Lung microvascular endothelial cell (primary cell): ENCODE measurements at places on chromosomes 6 and 20.

GRCh38 chr6:38824243-38824894, 109.3 kb downstream of the DNAH8 start:
- no peak for DNase-seq

DNA sequence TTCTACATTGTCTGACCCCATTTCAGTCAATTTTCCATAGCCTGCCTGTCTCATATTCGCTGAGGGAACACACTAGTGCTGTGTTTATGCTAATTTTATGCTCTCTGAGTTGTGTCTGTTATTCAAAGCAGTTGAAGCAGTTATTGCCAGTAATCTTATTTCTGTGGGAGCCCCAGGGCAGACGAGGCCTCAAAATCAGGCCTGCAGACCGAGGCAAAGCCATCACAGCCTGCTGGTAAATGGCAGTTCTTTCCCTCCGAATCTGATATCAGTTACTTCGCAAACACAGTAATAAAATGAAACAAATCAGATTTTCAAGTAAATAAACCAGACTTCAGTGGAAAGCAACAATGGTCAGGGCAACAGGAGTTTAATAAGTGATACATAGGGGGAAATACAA, 508.4 kb downstream of the PKHD1 start:
- DNase-seq, result no peak

GRCh38 chr6:84089552-84089951, 56.0 kb downstream of the MRAP2 start:
- DNase-seq, result no peak

- no peak for DNase-seq
Observed at GRCh38 chr6:41371461-41371991, 36.1 kb downstream of the NCR2 start.

- DNase-seq, result peak; percentile 73
Observed at GRCh38 chr6:155646443-155646842, 190.8 kb upstream of the NOX3 start.

GRCh38 chr6:17622144-17622543, 22.0 kb downstream of the FAM8A1 start:
- no peak for DNase-seq

- DNase-seq, result no peak
Observed at GRCh38 chr6:79967178-79967577, 19.8 kb upstream of the ELOVL4 start.

GRCh38 chr6:129667621-129668020, 42.4 kb downstream of the ARHGAP18 start:
- DNase-seq, result peak; percentile 87

DNA sequence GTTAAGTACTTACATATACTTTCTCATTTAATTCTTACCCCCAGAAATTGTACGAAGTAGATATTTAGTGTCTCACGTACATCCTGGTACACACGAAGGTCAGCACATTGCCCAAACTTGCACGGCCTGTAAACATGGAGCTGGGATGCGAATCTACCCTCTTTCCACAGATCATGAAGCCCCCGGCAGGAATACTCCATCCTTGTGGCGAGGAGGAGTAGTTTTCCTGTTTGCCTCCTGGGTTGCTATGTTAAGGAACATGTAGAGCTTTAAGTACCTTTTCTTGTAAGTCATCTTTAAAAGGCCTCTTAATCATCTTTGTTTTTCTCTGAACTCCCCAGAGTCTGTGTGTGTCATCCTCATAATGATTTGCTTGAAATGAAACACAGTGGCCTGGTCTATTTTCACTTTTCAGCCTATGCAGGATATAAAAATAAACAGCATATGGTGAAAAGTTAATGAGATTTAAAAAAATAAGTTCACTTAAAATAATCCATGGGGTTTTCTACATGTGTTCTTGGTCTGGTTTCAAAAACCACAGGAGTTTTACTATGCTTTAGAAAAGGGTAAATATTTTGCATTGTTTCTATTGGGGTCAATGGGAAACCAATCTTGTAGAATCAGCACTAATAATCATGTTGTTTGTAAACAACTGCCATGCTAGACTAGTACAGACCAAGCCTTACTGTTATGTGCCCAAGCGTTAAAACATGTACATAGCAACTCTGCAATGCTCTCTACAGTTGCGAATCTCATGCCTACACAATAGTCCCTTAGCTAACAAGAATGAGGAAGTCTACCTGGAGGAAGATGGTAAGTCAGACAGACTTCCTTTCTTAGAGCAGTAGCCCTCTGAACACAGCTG, 9.3 kb upstream of the ARID1B start:
- DNase-seq, result no peak

GRCh38 chr20:6838181-6838826, 70.8 kb downstream of the BMP2 start:
- DNase-seq, result peak; percentile 10

DNA sequence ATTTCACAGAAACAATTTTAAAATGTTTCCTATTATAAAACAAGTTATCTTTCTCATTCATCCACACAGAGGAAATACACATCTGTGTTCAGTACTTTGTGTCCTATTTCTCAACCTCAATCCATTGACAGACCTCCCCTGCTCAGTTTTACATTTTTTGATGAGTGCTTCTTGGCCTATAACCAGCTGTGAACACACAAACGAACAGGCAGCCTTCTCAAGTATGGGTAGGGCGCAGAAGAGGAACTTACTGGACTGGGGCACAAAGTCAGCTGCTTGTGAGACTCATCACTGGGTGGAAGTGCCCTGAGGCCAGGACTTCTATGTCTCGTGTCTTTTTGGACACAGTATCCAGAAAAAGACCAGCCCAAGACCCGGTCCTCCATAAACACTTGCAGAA, 2.8 kb downstream of the RPS6KA2 start:
- DNase-seq, result peak; percentile 48
